ENCODE measurements at places on chromosomes 7 and 10. TPM values are rescaled to one million over a fixed set of nuclear protein-coding genes. Genes with fewer than 3 reads are reported as not detected.

Gene SEMA3E
- total RNA-seq: not detected

Gene FAM171A1
- total RNA-seq: 4.0 TPM

Gene PDK4
- total RNA-seq: not detected

Gene HOXA3
- total RNA-seq: not detected

Gene PLXNA4
- 47.2 TPM for total RNA-seq

Gene CCDC146
- 12.9 TPM for total RNA-seq

DNA sequence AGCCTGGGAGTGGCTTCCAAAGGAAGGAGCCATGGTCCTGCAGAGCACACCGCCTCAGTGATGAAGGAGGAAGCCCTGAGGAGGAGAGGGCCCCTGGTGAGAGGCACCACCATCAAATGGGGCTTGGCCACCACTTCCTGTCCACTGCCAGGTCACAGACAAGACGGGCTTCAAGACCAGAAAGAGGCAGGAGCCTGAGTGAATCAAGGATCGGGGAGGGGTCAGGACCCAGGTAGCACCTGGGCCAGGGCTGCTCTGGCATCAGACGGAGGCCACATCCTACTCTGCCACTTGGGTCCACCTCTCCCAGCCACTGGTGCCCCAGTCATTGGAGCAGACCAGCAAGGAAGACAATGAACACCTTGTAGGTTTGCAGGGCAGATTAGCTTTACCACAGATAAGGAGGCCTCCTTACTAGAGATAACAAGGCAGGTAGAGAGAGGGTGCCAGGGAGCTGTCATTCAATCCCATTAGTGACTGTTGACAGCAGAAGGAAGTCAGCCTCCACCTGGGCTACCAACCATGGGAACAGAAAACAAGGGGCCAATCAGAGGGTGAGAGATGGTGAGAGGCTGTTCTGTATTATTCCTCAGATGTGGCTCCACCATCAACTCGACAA, 143.4 kb downstream of the TNS3 start:
- H3K4me3 ChIP-seq: no peak overlapping the region
- H3K36me3 ChIP-seq: no peaks in the 10 kb centered on the region
- DNase-seq: no peak
- no peak overlapping the region for H3K27ac ChIP-seq

GRCh38 chr10:63666836-63667383, 145.7 kb downstream of the REEP3 start:
- H3K27me3 ChIP-seq: peaks cover 4% of the 10 kb centered on the region
- H3K36me3 ChIP-seq: no peaks in the 10 kb centered on the region
- no peak for DNase-seq
- H3K4me1 ChIP-seq: peaks cover 2% of the 10 kb centered on the region
- no peak overlapping the region for H3K4me3 ChIP-seq

- H3K27ac ChIP-seq: peak overlapping the region; percentile 93
- peak; percentile 94 for DNase-seq
- H3K36me3 ChIP-seq: peaks cover 76% of the 10 kb centered on the region
- peaks cover 98% of the 10 kb centered on the region for H3K4me1 ChIP-seq
- no peaks in the 10 kb centered on the region for H3K27me3 ChIP-seq
- H3K4me3 ChIP-seq: peak overlapping the region; percentile 61
Measured at GRCh38 chr10:71748671-71749191, 24.6 kb downstream of the VSIR start.

DNA sequence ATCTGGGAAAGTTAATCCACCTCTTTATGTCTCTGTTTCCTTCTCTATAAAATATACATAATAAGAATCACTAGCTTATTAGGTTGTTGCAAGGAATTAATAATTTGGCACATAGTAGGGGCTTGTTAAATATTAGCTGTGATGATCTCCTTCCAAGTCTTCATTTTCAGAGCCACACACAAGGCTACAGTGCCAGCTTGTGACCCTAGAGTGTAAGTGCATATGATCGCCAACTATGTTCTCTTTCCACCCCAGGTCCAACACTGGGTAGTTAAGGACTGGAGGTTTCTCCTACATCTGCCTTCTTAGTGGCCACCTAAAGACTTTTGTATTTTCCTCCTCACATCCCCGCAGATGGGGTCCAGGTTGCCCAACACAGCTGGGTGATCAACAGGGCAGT, 17.9 kb upstream of the ACSM6 start:
- no peaks in the 10 kb centered on the region for H3K36me3 ChIP-seq
- H3K4me1 ChIP-seq: no peaks in the 10 kb centered on the region
- peaks cover 5% of the 10 kb centered on the region for H3K27me3 ChIP-seq
- DNase-seq: no peak

DNA sequence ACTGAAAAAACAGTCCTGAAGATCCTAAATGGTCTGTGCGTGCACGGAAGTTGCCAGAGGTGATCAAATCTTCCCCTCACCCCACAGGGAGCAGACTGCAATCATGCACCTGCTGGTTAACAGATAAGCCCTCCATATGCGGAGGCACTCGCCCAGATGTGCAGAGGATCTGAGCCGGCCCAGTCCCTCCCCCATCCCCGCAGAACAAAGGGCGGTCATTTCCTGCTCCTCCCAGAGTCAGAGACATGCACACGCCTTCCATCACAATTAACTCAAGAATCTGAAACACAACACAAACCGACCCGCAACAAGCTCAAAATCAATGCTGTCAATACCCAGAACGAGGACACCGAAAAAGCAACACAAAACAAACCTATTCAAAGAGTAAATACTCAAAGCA, 24.2 kb downstream of the CRTAC1 start:
- peaks cover 5% of the 10 kb centered on the region for H3K4me1 ChIP-seq
- peaks cover 17% of the 10 kb centered on the region for H3K27me3 ChIP-seq
- peak; percentile 24 for DNase-seq
- no peak overlapping the region for H3K27ac ChIP-seq
- H3K36me3 ChIP-seq: no peaks in the 10 kb centered on the region

- H3K27me3 ChIP-seq: no peaks in the 10 kb centered on the region
- DNase-seq: no peak
- no peak overlapping the region for H3K27ac ChIP-seq
- no peaks in the 10 kb centered on the region for H3K36me3 ChIP-seq
- H3K4me3 ChIP-seq: no peak overlapping the region
Measured at GRCh38 chr7:82358923-82359322, 84.7 kb downstream of the CACNA2D1 start.

DNA sequence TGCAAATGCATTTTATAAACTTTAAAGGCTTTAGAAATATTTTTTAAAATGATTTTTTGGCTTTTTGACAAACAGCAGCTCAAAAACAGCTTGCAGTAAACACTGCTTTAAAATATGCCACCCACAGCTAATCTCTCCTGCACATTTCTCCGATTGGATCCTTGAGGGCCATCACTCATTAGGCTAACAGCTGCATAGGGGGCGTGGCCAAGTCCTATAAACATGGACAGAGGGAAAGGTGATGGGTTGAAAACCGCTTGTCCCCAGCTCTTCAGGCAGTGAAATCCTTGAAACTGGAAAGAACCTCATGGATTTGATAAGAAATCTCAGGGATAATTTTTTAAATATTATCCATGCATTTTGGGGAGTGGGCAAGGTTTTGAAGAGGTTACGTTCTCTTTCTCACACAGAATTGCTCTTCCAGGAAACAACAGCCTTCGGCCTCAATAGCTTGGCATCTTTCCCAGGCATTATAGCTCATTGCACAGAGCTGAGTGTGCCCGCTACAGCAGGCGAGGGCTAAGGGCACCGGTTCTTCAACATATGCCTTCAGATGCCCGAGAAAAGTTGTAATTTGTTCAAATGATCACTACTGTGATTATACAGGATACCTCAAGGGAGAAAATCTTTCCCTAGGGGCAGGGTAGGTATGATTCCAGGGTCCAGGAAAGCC, 1.7 kb downstream of the PLEKHS1 start:
- DNase-seq: no peak
- no peak overlapping the region for H3K4me3 ChIP-seq
- no peaks in the 10 kb centered on the region for H3K4me1 ChIP-seq
- H3K27ac ChIP-seq: no peak overlapping the region
- H3K36me3 ChIP-seq: no peaks in the 10 kb centered on the region

DNA sequence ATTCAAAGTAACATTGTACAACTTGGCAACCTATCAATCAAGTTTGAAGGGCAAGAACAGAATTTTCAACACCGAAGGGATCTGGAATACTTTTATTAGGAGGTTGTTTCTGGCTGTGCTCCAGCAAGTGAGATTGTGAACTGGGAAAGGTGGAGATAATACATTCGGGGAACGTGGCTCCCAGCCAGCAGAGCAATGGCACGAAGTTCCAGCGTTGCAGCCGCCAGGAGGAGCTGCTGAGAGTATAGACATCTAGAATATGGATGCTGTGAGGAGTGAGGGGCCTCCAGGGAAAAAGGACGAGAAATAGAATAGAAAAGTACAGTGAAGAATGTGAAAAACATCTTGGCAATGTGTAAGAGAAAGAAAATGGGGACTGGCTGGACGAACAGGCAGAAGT, 69.5 kb downstream of the TCERG1L start:
- no peak overlapping the region for H3K27ac ChIP-seq
- no peaks in the 10 kb centered on the region for H3K4me1 ChIP-seq
- no peaks in the 10 kb centered on the region for H3K36me3 ChIP-seq
- H3K4me3 ChIP-seq: no peak overlapping the region

DNA sequence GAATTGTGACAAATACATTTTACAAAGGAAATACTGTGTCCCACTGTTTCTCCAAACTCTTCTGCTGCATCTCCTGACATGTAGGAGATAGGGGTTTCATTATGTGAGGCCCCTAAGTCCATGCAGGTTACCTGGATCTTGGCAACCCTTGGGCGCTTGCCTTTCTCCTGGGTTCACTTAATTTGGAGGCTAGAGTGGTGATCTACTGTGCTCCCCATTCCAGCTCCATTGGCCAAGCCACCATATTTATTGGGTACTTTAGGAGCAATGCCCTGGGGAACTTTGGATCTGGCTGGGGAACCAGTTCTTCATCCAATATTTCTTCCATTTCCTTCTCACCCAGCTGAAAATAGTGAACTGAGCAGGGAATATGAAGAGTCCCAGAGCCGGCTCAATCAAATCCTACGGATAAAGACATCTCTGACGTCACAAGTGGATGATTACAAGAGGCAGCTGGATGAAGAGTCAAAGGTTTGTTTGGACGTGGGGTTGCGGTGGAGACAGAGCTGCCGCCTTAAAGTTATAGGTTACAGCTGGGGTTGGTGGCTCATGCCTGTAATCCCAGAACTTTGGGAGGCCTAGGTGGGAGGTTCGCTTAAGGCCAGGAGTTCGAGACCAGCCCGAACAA, 18.5 kb downstream of the MYH16 start:
- DNase-seq: no peak
- H3K27me3 ChIP-seq: no peaks in the 10 kb centered on the region
- no peaks in the 10 kb centered on the region for H3K4me1 ChIP-seq
- no peaks in the 10 kb centered on the region for H3K36me3 ChIP-seq
- H3K27ac ChIP-seq: no peak overlapping the region
- no peak overlapping the region for H3K4me3 ChIP-seq

DNA sequence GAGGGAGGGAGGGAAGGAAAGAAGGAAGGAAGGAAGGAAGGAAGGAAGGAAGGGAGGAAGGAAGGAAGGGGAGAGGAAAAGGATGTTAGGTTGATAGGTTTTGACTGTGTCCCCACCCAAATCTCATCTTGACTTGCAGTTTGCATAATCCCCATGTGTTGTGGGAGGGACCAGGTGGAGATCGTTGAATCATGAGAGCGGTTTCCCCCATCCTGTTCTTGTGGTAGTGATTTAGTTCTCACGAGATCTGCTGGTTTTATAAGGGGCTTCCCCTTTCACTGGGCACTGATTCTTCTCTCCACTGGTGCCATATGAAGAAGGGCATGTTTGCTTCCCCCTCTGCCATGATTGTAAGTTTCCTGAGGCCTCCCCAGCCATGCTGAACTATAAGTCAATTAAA, 15.1 kb upstream of the NUDCD3 start:
- H3K36me3 ChIP-seq: peaks cover 5% of the 10 kb centered on the region
- no peaks in the 10 kb centered on the region for H3K4me1 ChIP-seq
- H3K4me3 ChIP-seq: no peak overlapping the region
- H3K27ac ChIP-seq: no peak overlapping the region
- DNase-seq: no peak
- peaks cover 12% of the 10 kb centered on the region for H3K27me3 ChIP-seq
